ENCODE measurements at places on chromosomes 7 and 10.

DNA sequence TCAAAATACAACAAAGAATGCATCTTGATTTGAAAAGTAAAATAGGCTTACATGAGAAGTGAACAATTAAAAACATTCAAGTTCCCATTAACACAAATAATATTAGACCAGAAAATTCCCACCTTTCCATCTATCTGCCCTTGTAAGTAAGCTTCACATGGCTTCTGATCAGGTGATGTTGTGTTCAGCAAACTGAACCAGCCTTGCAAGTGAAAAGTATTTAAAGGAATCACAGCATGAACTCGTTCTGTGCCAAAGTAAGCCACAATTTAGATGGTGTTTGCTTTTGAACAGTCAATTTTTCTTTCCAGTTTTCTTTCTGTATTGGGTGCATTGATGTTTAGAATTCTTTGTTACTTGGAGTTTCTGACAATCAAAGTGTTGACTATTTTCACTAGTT lies 347.9 kb downstream of the TNS3 start:
- no peak for DNase-seq

- peak; percentile 30 for DNase-seq
Measured at GRCh38 chr10:89367529-89367928, 10.3 kb upstream of the IFIT1B start.

DNA sequence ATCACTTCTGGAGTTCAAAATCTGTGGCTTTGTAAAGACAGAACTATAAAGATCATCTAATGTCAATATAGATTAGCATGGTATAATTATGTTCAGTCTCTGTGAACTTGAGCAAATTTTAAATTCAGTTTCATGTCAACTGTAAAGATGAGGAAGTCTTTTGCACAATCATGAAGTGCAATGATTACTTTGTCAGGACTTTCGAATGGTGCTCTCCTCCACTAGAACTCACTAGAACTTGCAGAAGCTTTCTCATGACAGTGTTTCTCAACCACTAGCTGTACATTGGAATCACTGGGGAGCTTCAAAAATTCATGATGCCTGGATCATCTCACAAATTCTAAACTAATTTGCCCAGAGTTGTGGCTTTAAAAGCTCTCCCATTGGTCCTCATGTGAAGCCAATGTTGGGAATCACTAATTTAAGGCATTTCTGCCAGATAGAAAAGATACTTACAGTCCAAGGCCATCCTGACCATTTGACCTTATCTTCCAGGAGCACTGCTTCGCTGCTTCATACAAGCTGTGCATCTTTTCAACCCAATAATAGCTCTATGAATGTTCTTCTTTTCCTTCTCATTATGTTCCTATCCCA lies 12.9 kb downstream of the OR2AE1 start:
- no peak for DNase-seq

DNA sequence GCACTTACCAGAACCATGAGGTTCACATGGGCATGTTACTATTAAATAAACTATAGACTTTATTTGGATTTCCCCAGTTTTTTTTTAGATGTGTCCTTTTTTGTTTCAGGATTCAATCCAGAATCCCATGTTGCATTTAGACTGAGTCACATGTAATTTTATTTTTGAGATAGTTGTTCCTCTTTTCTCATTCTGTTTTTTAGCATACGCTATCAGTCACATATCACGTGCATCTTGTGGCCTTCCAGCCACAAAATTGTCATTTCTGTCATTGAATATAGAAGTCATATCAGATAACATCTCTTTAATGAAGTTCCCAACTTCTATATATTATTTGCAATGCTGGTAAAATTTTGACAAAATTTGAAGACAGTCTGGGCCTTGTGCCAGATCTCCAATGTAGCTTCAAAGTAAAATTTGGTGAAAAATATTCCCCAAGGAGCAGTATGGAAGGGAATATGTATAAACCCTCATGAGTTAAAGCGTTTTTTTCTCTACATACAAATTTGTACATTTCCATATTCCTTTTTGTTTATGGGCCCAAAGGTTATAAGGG lies 132.3 kb upstream of the MKI67 start:
- DNase-seq: no peak

DNA sequence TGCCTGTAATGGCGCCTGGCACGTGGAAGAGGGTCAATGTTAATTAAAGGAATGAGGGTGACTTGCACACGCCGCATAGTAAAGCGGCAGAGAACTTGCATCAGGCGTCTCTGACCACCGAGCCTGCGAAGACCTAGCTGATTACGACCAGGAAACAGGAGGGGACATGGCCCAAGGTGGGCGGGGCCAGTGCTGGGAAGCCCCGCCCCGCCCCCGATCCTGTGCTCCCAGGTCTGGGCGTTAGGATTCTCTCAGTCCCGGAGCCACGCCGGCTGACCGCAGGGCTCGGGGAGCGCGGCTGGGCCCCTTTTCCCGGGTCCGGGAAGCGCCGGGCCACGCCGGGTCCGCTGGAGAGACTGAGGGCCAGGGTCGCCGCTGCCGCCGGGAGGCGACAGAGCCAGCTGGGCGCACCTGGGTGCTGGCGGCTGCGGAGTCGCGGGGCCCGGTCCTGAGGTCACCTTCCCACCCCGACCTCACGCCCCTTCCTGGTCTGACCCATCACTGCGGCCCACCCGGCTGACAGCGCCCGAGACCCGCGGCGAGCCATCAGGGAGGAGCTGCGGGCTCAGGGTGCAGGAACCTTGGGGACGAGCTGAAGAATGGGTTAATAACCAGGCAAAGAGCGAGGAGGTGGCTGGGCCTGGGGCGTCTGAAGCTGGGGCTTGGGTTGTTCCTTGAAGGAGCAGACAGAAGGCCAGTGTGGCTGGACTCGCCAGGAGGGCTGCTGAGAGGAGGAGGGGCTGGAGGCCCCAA lies 23.0 kb upstream of the GRID1 start:
- no peak for DNase-seq

DNA sequence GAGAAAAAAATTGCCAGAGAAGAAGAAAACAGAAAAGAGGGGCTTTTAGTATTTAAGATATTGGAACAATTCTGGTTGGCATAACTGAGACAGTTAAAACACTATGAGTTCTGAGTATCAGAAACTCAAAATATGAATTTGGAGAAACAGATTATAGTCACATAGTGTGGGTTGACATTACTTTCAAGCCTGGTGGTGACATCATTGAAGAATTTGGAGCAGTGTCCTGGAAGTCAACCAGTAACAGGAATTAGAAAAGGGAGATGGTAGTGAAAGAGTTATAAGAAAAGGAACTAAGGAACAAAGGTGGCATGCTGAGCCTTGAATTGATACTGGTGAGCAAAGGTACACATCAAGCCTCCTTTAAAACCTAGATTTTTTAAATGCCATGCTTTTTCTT lies 88.2 kb downstream of the ZNF438 start:
- DNase-seq: no peak

- no peak for DNase-seq
Measured at GRCh38 chr7:133371616-133372015, 118.7 kb downstream of the EXOC4 start.

- DNase-seq: no peak
Measured at GRCh38 chr10:73881221-73881919, 7.0 kb upstream of the CAMK2G start.

- DNase-seq: no peak
Measured at GRCh38 chr10:2599571-2599970, 467.8 kb upstream of the PFKP start.

DNA sequence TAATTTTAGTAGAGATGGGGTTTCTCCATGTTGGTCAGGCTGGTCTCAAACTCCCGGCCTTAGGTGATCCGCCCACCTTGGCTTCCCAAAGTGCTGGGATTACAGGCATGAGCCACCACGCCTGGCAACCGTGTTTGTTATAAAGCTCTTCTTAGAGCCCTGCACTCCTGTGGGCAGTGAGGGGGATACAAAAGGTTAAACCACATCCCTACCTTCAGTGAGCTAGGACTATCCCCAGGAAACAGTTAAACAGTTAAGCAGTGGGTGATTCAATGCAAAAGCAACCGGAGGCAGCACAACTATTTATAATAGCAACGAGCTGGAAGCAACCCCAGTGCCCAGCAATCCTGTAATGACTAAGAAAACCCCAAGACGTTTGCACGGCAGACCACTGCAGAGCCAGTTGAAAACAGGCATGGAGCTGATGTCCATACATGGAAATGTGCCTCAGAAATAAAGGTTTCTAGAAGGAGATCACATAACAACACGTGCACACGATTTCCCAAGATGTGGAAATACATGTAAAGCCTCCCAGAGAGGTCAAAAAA lies 107.2 kb upstream of the LYZL2 start:
- DNase-seq: peak; percentile 96

- DNase-seq: no peak
Measured at GRCh38 chr7:38375453-38375852, 102.0 kb upstream of the TARP start.

DNA sequence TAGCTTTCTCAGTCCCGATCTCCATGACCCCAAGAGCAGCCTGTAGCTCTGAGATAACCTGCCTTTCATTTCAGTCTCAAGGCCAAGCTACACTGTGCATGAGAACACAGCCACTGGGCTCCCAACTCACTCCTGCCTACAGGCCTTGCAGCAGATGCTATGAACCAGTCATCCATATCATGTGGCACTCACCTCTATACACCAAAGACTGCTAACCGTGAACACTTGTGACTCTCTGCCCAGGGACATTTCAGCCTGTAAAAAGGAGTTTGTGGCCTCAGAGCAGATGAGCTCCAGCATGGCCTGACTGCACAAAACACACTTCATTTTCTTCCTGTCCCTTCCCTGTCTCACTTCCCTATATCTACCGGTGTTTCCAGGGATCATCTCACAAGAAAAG lies 56.9 kb upstream of the NPY start:
- DNase-seq: no peak

GRCh38 chr7:129702316-129702715 lies 90.8 kb downstream of the NRF1 start:
- no peak for DNase-seq

GRCh38 chr10:77325233-77325537 lies 312.4 kb downstream of the KCNMA1 start:
- no peak for DNase-seq

DNA sequence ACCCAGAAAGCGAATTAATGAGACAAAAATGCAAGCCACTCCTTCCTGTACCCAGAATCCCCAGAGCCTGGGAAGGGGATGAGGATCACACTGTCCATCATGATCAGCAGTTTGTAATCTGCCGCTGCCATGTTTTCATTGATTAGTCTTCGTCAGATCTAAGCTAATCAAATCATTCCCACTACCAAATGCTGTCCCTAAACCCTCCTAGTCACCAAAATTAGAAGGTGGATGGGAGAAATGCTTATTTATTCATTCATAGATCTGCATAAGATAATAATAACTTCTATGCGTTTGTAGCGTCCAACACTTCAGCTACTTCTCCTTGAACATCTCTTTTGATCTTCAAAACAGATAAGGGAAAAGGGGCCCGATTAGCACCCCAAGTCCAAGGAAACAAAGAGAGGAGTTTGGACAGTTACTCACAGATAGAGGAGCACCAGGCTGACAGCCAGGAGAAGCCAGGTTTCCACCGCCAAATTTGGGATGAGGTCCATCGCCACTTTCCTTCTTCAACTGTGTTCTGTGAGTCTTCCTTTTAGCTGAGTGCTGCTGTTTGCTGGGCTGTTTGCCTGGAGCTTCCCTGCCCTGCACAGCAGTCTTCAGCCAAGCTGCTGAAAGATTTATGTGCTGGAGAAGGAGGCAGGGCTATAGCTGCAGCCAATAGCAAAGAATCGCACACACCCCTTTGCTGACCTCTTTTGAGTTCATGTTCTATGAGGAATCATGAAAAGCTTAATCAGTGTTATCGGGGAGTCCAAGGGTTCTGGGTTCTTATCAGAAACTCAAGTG lies at the start of gene CYP3A5:
TSS of gene CYP3A5 (minus strand) at position 597 of the 792 bp plus-strand sequence. CDS start at position 497, 100 bp downstream.
- no peak for DNase-seq

GRCh38 chr7:100854146-100854895 lies 1.8 kb downstream of the SLC12A9 start:
- no peak for DNase-seq

DNA sequence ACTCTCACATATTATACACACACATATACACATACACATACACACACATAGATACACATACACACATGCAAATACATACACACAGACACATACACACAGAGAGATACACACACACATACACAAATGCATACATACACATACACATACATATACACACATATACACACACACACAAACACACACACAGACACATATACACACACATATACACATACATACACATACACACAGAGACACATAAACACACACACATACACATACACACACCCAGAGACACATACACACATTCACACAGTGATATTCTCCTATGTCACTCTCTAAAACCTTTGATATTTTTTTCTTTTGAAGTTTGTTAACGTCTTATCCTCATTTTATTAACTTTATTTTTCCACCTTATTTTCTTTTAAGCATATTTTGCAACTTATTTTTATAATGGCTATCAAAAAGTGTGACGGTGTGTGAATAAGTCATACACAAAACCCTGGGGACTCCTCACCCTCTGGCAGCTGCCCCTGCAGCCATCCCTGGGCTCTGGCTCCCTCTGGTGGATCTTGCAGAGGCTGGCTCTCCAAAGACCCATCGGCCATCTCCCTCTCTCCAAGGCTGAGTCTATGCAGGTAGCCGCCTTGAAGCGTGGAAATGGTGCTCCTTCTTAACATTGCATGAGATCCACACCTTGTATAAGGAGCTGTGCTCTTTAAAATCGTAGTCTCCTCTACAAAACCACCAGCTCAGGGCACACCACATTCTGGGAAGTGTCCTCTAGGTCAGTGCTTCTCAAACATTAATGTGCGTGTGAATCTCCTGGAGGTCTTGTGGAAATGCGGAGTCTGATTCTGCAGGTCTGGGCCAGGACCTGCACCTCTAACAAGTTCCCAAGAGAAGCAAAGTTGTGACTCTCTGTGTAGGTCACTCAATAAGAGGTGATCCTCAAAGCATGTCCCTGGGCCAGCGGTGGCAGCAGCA lies 4.1 kb upstream of the C10orf120 start:
- peak; percentile 64 for DNase-seq

DNA sequence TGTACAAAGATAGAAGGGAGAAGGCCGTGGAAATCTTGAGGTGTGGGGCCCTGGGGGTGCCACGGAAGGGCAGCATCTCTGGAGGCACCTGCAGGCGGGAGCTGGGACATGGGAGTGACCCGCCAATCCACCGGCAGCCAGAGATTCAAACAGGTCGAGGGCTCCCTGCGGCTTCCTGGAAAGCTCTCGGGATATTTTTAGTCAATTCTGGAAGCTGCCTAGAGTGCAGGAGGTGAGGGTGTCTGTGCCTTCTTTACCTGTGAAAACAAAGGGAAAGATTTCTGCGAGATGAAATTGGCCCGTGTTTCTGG lies 16.6 kb downstream of the MNX1 start:
- no peak for DNase-seq

DNA sequence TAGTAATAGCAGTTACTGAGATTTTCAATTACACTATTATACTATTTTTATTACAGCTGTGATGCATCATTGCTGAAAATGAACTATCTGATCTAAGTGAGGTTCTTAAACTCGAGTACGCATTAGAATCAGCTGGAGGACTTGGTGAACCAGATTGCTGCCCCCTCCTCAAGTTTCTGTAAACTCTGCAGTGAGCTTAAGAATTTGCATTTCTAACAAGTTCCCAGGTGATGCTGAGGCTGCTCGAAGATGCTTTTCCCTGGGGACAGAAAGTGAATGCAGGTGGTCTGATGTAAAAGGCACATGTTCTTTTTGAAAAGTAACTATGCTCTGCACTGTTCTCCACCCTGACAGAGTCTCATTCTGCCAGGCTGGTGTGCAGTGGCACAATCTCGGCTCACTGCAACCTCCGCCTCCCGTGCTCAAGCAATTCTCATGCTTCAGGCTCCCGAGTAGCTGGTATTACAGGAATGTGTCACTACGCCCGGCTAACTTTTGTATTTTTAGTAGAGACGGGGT lies 12.5 kb downstream of the RNF133 start:
- DNase-seq: no peak

GRCh38 chr7:92634924-92635519 lies 44.8 kb upstream of the FAM133B start:
- DNase-seq: peak; percentile 86

- peak; percentile 92 for DNase-seq
Measured at GRCh38 chr10:26737730-26738129, 40.2 kb downstream of the PDSS1 start.
